Germinal center (tissue), 1 donor: ENCODE measurements at places on chromosomes 12 and 14.

DNA sequence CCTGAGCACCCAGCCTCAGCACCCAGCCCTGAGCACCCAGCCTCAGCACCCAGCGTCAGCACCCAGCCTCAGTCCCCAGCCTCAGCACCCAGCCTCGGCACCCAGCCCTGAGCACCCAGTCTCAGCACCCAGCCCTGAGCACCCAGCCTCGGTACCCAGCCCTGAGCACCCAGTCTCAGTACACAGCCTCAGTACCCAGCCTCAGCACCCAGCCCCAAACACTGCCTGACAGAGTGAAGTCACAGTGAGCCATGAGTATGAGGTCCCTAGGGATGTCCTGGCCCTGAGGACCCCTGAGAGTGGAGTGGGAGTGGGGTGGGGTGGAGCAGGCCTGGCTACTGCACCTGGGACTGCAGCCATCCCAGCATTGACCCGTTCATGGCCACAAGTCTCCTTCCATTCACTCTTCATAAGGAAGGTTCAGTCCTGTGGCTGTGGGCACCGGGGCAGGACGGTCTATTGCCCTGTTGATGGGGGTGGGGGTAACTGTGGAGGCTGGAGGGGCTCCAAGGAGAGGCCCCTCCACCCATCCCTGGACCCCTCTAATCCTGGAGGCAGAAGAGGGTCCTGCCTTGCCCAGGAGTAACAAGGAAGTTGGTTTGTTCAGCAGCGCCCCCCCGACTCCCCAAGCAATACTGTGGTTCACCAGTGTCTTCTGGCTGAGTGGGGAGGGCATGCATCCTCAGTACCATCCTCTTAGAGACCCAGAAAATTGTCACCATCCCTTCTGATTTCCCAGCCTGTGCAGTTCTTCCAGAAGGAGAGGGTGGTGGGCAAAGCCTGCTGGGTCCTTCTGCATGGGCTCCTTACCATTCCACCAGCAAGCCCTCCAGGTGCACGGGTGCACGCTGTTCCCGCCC lies 140.5 kb downstream of the ADGRD1 start:
- DNase-seq, result no peak

- DNase-seq, result no peak
Observed at GRCh38 chr14:68820999-68821683, 28.3 kb upstream of the ZFP36L1 start.

GRCh38 chr12:68189821-68190242 lies 30.3 kb upstream of the IFNG start:
- no peak for DNase-seq

- no peak for DNase-seq
Observed at GRCh38 chr14:101228949-101229541, 325.5 kb upstream of the RTL1 start.

GRCh38 chr14:49863487-49864281 lies 11.1 kb upstream of the NEMF start:
- no peak for DNase-seq

DNA sequence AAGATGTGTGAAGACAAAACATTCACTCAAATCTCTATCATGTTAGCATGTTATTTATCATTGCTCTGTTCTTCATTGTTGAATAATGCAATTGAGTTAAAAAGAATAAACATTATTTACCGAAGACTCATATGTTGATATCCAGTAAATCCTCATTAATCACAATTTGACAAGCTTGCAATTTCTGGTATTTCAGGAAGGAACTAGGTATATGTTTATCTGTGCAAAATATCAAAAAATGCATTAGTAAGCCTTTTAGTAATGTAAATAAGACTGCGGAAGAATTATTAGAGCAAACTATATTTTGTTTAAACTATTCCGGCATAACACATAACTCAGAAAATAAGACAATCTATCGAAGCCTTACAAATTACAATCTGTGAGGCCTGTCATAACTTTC lies 222.7 kb upstream of the NOVA1 start:
- no peak for DNase-seq

GRCh38 chr12:116434155-116435011 lies 124.8 kb upstream of the MAP1LC3B2 start:
- no peak for DNase-seq

- no peak for DNase-seq
Observed at GRCh38 chr14:75907756-75908359, 73.9 kb downstream of the TGFB3 start.

GRCh38 chr14:88706425-88706824 lies 86.3 kb downstream of the EML5 start:
- no peak for DNase-seq

GRCh38 chr12:118325081-118325480 lies 47.6 kb downstream of the TAOK3 start:
- DNase-seq, result no peak

GRCh38 chr12:53122961-53123468 lies 19.7 kb downstream of the SOAT2 start:
- no peak for DNase-seq

GRCh38 chr14:50396631-50397389 lies at the start of gene CDKL1:
Gene CDKL1, minus strand, starts transcription at chr14:50396881. Its CDS starts 1,013 bp downstream, at chr14:50395868.
- DNase-seq, result peak; percentile 45

- DNase-seq, result no peak
Observed at GRCh38 chr12:123094349-123095077, 56.4 kb downstream of the PITPNM2 start.

DNA sequence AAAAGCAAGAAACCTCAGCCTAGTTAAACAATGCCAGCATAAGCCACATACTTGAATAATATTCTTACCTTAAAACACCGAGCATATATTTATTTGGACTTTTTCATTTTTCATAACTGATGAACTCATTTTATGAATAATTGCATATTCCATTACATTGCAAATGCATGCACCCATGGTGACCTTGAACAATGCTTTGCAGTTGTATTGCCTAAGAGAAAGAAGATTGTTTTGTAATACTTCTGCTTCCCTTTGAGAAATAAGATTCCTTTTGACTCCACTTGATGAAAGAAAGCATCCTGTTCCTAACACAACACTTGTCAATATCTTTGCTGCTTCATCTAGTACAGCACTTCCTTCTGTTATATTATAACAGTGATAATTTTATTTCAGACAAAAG lies 1182.2 kb downstream of the FLRT2 start:
- DNase-seq, result no peak

- DNase-seq, result no peak
Observed at GRCh38 chr12:68225576-68226476, at the start of gene IL26. Gene IL26, minus strand, starts transcription at chr12:68225810. Its CDS starts 54 bp downstream, at chr12:68225756.

GRCh38 chr12:9123781-9124382 lies 8.2 kb upstream of the A2M start:
- no peak for DNase-seq

DNA sequence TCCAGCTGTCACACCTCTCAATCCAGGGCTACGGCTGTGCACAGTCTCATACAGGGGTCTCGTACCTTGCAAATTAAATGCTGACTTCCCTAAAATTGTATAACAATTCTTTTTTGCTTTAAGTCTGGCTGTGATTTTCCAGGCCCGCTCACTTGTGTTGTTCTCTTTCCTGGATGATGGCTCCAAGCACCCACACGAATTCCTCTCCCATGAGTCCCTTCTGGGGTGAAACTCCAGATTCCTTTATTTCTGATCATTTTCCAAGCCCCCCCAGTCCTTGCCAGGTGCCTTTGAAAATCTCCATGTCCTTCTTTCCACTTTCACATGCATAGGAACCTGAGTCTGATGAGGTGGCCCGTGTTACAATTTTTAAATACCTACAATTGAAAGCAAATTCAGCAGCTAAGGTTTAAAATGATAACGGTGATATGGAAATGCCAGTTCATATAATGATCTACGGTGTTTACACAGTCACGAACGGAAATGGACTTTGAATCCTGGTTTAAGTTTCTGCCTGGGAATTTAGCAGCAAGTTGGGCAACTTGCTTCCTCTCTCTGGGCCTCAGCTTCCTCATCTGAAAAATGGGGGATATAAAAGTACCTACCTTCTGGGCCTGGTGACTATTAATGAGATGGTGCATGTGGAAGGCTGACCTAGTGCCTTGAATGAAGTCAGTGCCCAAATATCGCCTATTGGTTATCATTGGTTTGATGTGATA lies 85.5 kb downstream of the STAB2 start:
- no peak for DNase-seq

DNA sequence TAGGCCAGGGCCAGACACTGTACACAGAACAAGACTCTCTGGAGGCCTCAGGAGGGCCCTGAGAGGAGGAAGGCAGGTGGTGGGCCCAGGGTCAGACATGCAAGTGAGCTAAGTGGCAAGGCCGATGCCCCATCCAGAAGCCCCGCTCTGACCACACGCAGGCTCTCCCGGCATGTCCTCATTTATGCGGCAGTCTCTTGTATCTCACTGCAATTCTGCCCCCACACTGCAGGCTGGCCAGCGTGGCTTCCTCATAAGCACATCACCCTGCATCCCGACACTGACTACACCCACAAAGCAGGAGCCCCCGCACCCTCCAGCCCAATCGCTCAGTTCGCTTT lies 17.5 kb downstream of the SSH1 start:
- DNase-seq, result no peak

- DNase-seq, result no peak
Observed at GRCh38 chr14:33375786-33376185, 437.1 kb downstream of the NPAS3 start.

GRCh38 chr12:53308276-53308675 lies 8.8 kb downstream of the MYG1 start:
- no peak for DNase-seq

DNA sequence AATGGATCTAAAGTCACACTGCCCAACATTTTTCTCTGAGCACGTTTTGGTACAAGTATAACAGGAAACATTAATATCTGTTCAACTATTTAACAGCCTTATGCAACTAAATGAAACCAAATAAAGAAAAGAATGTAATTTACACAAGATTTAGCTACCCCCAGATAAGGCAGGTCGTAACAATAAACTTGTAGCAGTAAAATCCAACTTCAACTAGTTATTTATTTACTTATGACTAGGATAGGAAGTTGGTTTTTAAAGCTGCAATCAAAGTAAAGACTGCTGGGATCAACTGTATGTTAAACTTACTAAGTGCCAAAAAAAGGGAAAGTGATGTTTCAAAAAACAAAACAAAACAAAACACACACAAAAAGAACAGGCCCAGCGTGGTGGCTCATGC lies 30.9 kb downstream of the FERMT2 start:
- DNase-seq, result no peak

DNA sequence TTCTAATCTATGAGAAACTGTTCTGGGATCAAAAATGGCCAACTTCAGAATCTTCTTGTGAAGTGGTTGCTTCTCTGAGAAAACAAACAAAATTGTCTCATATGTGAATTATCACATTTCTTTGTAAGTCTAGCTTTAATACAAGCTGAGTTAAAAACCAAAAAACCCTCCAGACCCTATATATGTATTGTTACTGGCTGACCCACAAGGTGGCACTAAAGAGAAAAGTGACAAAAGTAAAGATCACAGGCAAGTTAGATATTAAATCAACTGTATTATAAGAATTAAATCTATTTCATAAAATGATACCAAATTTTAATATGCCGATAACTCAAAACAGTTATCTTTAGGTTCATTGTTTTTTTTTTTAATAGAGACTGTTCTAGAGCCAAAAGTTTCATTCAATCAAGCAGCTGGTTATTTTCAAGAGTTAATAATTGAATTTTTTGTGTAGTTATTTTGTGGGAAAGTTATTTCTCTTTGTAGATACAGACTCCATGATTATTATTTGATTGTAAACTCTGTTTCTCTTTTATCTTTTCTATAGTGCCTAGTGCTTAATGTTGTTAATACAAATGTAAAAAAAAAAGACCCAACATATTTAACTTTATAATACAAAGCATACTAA lies 7.5 kb upstream of the TRHDE start:
- no peak for DNase-seq

DNA sequence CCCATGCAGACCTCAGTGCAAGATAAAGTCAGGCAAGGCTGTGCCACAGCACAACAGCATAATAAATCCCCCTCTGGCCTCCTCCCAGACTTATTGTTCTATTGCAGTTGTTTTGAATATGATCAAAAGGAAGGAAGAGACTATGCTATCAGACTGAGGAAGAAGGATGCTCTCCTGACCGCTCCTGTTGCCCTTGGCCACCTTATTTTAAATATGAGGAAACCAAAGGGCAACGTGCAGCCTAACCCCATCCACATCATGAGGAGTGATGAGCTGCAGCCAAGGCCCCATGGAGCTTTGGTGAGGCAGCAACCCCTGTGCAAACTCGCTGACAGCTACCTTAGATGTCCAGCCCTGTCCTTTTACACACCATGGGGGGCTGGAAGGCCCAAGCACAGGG lies 291.7 kb downstream of the ZFP36L1 start:
- no peak for DNase-seq

GRCh38 chr14:99015833-99016232 lies 256.2 kb downstream of the BCL11B start:
- no peak for DNase-seq

DNA sequence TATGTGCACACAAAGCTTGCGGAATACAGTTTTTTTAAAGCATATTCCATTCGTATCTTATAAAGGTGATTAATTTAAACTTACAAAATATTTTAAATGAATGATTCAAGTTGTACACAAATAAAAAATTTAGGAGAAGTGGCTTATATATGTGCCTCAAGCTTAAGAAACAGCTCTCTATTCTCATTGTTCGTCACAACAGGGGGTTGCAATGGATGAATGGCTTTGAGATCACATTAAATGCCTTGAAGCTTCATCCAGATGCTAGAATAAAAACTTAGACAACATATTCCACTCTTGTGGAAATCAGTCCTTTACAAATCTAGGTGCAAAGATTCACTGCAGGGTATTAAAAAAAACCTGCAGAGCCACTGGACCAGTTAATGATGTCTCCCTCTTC lies 303.9 kb upstream of the LRFN5 start:
- DNase-seq, result no peak

GRCh38 chr14:57244106-57244505 lies 24.6 kb downstream of the EXOC5 start:
- no peak for DNase-seq

GRCh38 chr14:55449116-55449515 lies 8.7 kb upstream of the TBPL2 start:
- no peak for DNase-seq

- DNase-seq, result no peak
Observed at GRCh38 chr12:12563290-12563928, 746 bp upstream of the DUSP16 start.

DNA sequence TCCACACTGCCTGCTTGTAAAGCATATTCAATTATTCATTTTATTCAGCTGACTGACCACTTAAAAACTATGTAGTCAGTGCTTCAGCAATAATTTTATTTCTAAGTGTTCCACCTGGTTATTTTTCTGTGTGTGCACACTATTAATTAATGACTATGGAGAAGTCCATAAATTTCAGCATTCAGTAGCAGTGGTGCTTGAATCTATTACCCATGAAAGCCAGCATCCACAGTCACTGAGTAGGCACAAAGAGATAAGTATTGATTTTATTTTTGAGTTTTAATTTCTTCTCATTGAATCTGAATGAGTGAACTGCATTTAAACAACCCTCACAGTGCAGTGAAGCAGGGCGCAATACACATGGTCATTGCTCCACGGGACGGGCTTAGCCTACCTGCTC lies 643.1 kb downstream of the GALC start:
- no peak for DNase-seq

- no peak for DNase-seq
Observed at GRCh38 chr12:27460471-27460978, 14.0 kb downstream of the SMCO2 start.

- DNase-seq, result no peak
Observed at GRCh38 chr12:53115891-53116648, 12.8 kb downstream of the SOAT2 start.

GRCh38 chr14:103140316-103141109 lies 17.3 kb downstream of the TNFAIP2 start:
- no peak for DNase-seq

- no peak for DNase-seq
Observed at GRCh38 chr12:52248541-52249461, 15.8 kb downstream of the KRT7 start.
